ENCODE measurements at places on chromosomes 1 and 21.

DNA sequence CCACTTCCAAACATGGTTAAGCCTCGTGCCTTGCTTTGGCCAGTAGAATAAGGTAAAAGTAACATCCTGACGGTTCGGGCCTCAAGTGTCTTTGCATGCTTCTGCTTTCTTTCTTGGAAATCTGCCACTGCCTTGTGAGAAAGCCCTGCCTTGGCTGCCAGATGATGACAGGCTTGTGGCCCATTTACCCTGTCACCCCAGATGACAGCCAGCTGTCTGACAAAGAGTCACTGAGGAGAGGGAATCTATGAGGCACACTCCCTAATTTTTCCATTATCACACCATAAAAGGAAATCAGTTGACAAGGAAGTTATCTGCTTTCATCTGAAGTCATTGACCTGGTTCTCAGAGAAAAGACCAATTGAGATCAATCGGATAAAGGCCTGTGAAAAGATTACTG lies 199.8 kb downstream of the USH2A start:
- DNase-seq, result no peak

- DNase-seq, result no peak
These were observed 39.8 kb downstream of the RASSF5 start for GRCh38 chr1:206547104-206547503.

DNA sequence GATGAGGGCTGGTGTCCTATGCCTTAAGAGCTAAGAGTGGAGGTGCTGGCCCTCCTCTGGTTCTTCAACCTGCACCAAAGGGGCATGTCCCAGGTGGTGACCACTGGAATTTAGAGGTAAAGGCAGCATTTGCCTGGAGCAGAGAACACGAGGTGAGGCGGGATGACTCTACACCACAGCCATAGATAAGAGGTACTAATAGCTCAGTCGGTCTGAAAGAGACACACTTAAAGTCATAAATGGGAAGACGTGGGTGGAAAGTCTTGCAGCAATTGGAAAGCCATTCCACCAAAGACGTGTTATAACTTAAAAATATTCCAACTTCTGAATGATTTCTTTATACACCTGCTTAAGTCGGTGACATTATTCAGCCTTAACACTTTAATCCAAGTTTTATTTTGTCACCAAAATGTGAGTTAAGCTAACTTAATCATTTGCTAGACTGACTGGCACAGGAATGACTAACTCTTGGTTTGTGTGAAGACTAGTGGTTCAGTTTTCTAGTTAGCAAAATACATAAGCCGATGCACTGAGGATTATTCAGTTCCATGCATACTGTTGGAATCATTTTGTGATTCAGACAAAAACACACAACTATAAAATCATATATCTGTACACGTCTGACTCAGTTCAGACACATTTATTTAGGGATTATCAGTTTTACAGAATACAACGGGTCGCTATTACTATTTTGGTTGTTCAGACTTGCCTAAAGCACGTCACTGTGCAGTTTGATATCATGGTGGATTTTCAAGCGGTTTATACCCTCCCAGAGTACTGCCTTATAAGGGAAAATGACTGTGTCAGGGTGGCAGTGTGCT lies 4.6 kb upstream of the ETS2 start:
- DNase-seq, result no peak

- no peak for DNase-seq
These were observed 29.2 kb downstream of the RNU1-1 start for GRCh38 chr1:16484931-16485330.

GRCh38 chr1:164804366-164804765 lies 245.4 kb downstream of the PBX1 start:
- DNase-seq, result no peak
